ENCODE measurements at places on chromosomes 16 and 17.

GRCh38 chr16:50501251-50501650 lies 46.9 kb upstream of the NKD1 start:
- no peak for DNase-seq

- peak; percentile 27 for DNase-seq
Observed at GRCh38 chr17:63267846-63268245, 178.3 kb downstream of the CYB561 start.

- DNase-seq = no peak
Observed at GRCh38 chr17:42698736-42699414, 16.5 kb downstream of the CNTNAP1 start.

GRCh38 chr16:55367301-55367811 lies 43.4 kb downstream of the IRX6 start:
- no peak for DNase-seq

- DNase-seq = peak; percentile 37
Observed at GRCh38 chr17:80034791-80035686, 633 bp downstream of the TBC1D16 start.

GRCh38 chr17:68886401-68886800 lies 68.8 kb downstream of the ABCA8 start:
- no peak for DNase-seq

- DNase-seq = no peak
Observed at GRCh38 chr17:35775039-35775438, 14.4 kb downstream of the C17orf50 start.

DNA sequence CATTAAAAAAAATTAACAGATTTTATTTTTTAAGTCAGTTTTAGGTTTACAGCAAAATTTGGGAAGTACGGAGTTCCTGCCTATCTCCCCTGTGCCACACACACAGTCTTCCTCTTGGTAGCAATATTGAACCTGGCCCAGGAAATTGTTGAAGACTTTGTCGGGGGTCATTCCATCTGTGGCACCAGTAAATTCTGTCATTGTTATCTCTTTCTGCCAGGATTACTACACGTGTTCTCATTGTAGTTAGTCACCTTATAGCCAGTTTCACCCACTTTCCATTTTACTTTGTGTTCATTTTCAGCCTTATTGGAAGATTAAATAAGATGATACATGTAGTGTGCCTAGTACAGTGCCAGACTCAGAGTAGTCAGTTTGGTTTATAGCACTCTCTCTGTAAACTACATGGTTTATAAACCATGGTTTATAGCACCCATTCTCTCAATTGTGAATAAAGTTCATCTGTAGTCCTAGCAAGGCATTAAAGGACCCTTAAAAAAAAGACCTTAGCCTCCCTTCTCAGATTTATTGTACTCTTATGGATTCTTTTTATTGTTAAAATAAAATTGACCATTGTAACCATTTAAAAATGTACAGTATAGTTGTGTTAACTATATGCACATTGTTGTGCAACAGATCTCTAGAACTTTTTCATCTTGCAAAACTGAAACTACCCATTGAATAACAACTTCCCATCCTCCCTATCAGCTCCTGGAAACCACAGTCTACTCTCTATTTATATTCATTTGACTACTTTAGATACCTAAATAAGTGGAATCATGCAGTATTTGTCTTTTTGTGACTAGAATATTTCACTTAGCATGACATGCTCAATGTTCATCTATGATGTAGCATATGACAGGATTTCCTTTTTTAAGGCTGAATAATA lies 36.1 kb downstream of the NLK start:
- DNase-seq = peak; percentile 10

- DNase-seq = no peak
Observed at GRCh38 chr17:77204536-77204935, 63.8 kb downstream of the SEC14L1 start.

DNA sequence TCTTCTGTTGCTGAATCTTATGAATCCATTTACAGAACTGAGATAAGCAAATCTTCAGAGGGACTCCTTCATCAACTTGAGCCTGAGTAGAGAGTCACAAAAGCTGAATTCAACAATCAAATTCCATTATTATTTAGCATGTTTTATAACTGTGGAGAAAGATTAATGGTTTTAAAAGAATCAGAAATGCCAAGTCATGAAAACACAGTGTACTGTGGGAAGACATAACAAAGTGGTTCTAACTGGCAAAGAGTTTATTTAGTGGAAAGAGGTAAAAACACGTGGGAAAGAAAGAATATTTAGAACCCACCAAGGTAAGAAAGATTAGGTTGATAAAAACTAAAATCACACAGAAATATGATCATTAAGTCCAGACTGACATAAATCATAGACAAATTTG lies 5.0 kb downstream of the ERI2 start:
- DNase-seq = no peak

GRCh38 chr16:67006930-67007658 lies 18.7 kb downstream of the CES4A start:
- peak; percentile 62 for DNase-seq

- no peak for DNase-seq
Observed at GRCh38 chr16:82926500-82926899, 299.7 kb downstream of the CDH13 start.

- peak; percentile 100 for DNase-seq
Observed at GRCh38 chr17:7239091-7240027, at the start of gene PHF23. Gene PHF23, minus strand, starts transcription at chr17:7239457. Its CDS starts 178 bp downstream, at chr17:7239279.

DNA sequence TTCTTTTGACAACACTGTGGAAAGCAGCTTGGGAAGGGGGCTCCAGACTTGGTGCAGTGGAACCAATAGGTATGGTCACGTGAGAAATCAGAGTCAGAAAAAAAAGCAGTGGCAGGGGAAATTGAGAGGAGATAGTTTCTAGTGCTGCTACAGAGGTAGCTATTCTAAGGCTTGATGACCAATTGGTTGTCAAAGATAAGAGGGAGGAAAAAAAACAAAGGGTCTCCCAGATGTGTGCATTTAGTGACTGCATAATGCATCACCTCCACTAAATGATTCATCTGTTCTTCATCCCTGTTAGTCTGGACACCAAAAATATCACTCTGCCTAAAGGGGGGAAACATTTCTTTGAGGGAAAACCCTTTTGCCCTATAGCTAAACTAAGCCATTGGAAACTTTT lies 56.5 kb downstream of the PIGL start:
- DNase-seq = no peak

GRCh38 chr16:4892361-4893102 lies 44.4 kb downstream of the PPL start:
- no peak for DNase-seq

DNA sequence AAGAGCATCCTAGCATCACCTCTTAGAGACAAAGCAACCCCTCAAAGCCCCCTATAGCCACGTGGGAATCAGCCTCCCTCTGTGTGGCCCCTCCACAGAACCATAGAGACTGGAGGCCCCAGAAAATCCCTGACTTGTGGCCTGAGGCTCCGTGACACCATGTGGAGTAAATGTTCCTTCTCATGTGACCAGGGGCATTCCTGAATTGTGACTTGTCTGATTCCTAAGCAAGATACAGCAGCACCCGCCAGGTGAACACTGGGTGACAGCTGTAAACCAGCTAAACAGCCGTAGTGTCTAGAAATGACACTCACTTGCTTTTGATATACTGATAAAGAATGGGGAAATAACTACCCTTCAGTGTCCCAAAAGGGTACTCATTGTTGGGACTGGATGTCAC lies 79.0 kb downstream of the DYNLRB2 start:
- DNase-seq = no peak

DNA sequence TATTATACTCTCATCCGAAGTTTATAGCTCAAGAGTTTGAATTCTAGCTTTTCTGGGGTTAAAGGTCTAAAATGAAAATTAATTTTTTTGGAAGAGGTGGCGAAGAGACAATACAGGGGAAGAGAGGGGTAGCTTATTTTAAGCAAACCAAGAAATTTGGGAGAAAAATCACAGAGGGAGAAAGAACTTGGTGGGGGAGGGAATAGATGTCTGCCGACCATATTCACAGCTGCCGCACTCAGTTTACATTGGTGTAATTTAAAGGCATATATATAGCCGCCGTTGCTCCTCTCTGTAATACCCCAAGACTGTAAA lies 6.5 kb upstream of the ZFHX3 start:
- DNase-seq = no peak

GRCh38 chr16:66207139-66207882 lies 159.2 kb upstream of the CDH5 start:
- peak; percentile 88 for DNase-seq
